ENCODE measurements at places on chromosomes 7 and 10.

DNA sequence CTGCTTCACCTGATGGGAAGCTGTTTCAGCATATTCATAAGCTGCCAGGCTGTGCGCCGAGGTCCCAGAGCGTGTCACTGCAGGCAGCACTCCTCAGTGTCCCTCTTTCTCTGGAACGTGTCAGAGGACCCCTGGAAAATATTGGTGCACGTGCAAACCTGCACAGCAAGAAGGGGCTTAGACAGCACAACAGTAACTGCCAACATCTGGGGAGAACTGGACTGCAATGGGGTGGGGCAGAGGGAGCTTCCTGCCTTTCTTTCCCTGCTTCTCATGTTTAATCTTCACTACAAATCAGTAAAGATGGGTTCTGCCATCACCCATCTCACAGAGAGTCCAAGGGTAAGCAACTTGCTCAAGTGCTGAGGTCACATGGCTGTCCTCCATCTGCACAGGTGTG is 86.5 kb upstream of the GPR26 start:
- no peak for DNase-seq

DNA sequence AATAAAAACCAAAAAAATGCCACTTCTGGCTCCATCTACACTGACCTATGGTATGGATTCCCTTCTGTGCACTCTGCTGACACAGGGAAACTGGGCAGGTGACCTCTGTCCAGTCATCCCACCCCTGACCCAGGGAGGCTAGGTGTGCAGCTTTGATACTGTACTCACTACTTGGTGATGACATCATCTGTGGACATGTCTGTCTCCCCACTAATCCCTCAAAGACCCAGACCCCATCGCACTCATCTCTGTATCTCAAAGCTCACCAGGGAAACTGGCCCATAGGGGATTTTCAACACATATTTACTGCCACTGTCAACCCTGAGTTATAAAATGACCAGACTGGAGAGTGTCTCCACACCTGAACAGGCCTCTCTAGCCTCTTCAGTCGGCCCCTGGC is 10.6 kb downstream of the SGMS1 start:
- no peak for DNase-seq

- DNase-seq = no peak
Measured at GRCh38 chr7:133481676-133482075, 228.8 kb downstream of the EXOC4 start.

DNA sequence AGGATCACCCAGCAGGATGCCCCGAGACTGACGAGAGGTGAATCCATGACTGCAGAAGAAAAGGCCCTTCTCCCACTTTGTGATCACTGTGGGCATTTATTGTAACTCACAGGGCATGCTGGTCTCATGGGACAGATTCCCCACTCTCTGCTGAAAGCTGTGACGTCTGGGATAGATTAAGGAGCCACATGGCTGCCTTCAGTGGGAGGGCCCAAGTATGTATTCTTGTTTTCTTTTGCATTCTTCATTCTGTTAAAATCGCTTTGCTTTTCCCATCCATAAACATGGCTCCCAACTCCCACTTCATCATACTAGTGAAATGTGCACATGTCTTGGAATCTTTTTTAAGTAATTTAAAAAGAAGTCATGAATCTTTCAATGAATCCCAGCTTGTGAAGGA is 67.2 kb downstream of the FAM107B start:
- DNase-seq = no peak

GRCh38 chr10:44913350-44914081 is 2.4 kb downstream of the TMEM72 start:
- DNase-seq = no peak

- no peak for DNase-seq
Measured at GRCh38 chr10:108465871-108466641, 1301.5 kb upstream of the SORCS1 start.

DNA sequence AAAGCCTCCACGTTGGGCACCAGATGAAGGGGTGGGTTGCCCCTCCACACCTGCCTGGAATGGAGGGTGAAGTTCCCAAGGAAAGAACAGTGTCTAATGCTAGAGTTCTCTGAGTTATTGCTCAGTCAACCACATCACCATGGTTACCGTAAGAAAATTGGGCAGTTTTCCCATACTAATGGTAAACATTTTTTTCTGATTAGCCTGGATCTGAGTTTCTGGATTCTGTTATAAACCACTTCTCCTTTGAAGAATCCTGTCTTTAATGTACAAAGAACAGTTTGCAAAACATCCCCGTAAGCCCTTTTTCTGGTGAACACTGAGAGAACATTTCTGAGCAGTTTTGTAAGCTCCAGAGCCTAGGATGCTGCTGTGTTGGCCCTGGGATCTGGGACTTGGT is 45.5 kb downstream of the ABCC2 start:
- no peak for DNase-seq

DNA sequence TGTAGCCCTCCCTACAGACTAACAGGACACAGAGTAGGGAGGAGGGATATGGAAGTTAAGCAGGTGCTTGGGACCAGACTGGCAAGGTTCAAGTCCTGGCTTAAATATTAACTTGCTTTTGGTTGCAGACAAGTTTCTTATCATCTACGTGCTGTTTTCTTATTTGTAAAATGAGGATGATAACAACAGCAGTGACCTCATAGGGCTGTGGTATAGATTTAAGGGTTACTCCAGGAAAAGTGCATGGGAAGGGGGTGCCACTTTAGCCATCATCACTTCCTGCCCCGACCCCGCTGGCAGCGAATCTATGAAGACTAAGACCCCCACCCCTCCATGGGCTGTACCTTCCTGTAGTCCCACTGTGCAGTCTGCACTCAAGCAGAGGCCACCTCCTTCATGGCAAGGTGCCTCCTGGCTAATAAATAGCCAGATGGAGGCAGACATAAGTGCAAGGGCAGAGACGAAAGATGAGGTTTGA is 250.2 kb downstream of the COBL start:
- no peak for DNase-seq

- DNase-seq = no peak
Measured at GRCh38 chr7:121286742-121287734, 41.8 kb upstream of the WNT16 start.

- DNase-seq = no peak
Measured at GRCh38 chr10:89369156-89370105, 8.4 kb upstream of the IFIT1B start.
